Activated CD4-positive, alpha-beta T cell treated with anti-CD3 and anti-CD28 coated beads, Interleukin-2, amount 10 ng/mL, durations not matched to agents 24 days and 14 days (primary cell): ENCODE measurements at places on chromosomes 16 and 17. TPM values are rescaled to one million over a fixed set of nuclear protein-coding genes. Genes with fewer than 3 reads are reported as not detected.

The RNF157 gene
- 35.0 and 42.4 TPM in 2 replicates for total RNA-seq

The NPIPB6 gene
- 3.0 and 3.2 TPM in 2 replicates for total RNA-seq

The TBC1D3I gene
- total RNA-seq: 0.65 and 1.9 TPM in 2 replicates

- DNase-seq: no peak
Observed at GRCh38 chr16:27174798-27175197, 28.5 kb upstream of the KDM8 start.

- DNase-seq: no peak
Observed at GRCh38 chr17:1604831-1605528, 23.7 kb downstream of the SLC43A2 start.

The MT4 gene
- not detected in 2 replicates for total RNA-seq

The NSRP1 gene
- 29.8 and 31.7 TPM in 2 replicates for total RNA-seq
